ENCODE measurements at places on chromosomes 5 and 9. TPM values are rescaled to one million over a fixed set of nuclear protein-coding genes. Genes with fewer than 3 reads are reported as not detected.

DNA sequence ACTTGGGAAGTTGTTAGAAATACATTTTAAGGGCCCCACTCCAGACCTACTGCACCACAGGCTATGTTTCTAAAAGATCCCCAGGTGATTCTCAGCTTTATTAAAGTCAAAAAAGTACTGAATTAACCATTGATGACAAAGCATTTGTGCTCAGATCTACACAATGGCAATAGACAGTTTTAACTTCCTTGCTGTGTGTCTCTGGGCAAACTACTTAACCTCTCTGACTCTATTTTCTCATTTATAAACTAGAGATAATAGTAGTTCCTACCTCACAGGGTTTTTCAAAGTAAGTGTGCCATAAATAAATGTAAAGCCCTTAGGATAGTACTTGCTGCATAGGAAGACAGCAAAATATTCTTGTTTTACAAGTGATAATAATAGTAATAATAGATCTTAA lies 66.3 kb downstream of the LIX1 start:
- no peaks in the 10 kb centered on the region for H3K36me3 ChIP-seq
- no peak overlapping the region for H3K4me3 ChIP-seq
- no peak overlapping the region for H3K27ac ChIP-seq
- no peaks in the 10 kb centered on the region for H3K4me1 ChIP-seq
- no peaks in the 10 kb centered on the region for H3K27me3 ChIP-seq
- no peak for DNase-seq

DNA sequence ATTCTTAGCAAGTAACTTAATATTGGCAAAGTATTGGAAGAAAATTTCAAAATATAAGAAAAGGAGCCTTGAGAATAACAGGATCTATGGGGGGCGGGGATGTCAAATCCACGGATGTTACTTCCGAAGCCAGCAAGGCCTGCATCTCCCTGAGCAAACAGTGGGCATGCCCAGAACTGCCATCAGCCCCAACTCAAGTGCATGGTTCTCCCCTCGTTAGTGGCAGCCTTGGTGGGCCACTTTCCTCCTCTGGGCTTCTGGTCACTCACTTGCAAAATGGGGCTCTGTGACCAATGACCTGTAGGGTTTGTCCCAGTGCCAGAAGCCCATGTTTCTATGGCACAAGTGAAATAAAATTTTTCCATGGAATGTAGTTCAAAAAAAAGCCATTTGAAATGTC lies 27.2 kb upstream of the MED10 start:
- no peak for DNase-seq
- no peak overlapping the region for H3K27ac ChIP-seq
- H3K4me1 ChIP-seq, result no peaks in the 10 kb centered on the region
- H3K4me3 ChIP-seq, result no peak overlapping the region
- H3K36me3 ChIP-seq, result no peaks in the 10 kb centered on the region

DNA sequence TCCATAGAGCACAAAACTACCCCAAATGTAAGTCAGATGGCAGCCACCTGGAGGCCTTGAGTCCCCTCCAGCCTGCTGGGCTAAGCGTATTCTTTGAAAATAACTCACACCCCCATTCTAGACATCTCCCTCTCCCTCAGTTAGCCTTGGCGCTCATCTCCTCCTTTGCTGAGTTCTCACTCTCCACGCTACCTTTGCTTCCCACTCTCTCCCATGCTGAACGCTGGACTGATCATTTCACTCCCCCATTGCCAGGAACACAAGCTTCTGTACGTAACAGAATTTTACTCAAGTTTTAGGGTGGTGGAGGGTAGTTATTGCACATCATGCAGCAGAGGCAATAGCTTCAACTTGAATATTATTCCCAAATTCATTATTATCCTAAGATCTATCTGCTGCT lies 47.5 kb upstream of the HRH2 start:
- H3K4me1 ChIP-seq, result no peaks in the 10 kb centered on the region
- no peak overlapping the region for H3K27ac ChIP-seq
- DNase-seq, result no peak
- H3K4me3 ChIP-seq, result no peak overlapping the region

The RASGRF2 gene
- total RNA-seq, result 6.7 TPM

The MSMP gene
- not detected for total RNA-seq

GRCh38 chr9:82152181-82152580 lies 163.6 kb downstream of the SPATA31D1 start:
- H3K4me1 ChIP-seq, result peaks cover 3% of the 10 kb centered on the region
- DNase-seq, result no peak
- no peak overlapping the region for H3K4me3 ChIP-seq
- H3K27ac ChIP-seq, result no peak overlapping the region

DNA sequence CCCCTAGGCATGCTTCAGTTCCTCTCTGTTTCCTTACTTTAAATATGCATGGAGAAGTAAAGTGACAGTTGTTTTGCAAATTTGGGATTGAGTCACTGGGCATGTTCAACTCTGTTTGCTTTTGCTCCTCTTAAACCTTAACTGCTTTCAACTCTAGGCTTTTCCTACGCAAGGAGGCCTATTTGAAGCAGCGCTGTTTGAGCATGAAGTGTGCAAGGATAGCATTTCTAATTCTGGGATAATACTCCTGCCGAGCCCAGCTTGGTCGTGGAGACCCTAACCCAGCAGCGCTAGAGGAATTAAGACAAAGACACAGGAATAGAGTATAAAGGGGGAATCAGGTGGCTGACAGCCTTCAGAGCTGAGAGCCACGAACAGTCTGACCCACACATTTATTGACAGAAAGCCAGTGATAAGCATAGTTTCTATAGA lies 803.4 kb upstream of the CDH10 start:
- no peaks in the 10 kb centered on the region for H3K4me1 ChIP-seq
- H3K36me3 ChIP-seq, result no peaks in the 10 kb centered on the region
- no peak overlapping the region for H3K4me3 ChIP-seq

DNA sequence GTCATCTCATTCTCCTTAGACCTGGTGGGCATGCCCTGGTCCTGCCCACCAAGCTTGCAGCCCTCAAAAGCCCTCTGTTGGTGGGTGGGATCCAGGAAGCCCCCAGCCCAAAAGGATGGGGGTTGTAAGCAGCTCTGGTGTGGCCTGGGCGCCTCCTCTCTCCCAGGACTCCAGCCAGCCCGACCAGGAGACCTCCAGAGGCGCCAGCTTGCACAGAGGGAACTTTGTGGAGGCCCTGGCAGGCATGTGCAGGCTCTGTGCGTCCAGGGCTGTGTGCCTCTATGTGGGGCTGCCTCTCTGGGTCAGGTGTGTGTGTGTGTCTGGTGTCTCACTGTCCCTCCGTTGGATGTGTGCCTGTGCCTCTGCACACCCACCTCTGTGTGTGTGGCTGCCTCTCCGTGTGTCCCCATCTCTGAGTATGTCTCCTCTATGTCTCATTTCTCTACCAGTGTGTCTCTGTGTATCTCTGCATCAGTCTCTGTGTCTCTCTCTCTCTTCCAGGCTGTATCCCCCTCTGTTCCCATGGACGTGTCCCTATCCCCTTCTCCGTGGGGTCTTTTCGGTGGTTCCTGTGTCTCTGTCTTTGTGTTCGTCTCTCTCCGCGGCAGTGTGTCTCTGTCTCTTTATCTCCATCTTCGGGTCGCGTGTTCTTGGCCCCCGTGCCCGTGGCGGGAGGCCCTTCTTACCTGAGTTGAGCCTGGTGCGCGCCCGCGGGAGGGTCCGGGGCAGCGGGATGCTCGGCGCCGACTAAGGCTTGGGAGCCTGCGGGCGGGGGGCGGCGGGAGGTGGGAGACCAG lies 501 bp downstream of the ENHO start:
- H3K27me3 ChIP-seq, result no peaks in the 10 kb centered on the region
- H3K4me3 ChIP-seq, result peak overlapping the region; percentile 62

The C5orf46 gene
- not detected for total RNA-seq

- no peaks in the 10 kb centered on the region for H3K27me3 ChIP-seq
- DNase-seq, result no peak
- no peak overlapping the region for H3K27ac ChIP-seq
- peaks cover 17% of the 10 kb centered on the region for H3K4me1 ChIP-seq
These were observed 47.2 kb upstream of the LPCAT1 start for GRCh38 chr5:1570975-1571374.

The GRM6 gene
- not detected for total RNA-seq

- H3K4me3 ChIP-seq, result no peak overlapping the region
- DNase-seq, result no peak
- no peaks in the 10 kb centered on the region for H3K36me3 ChIP-seq
- H3K4me1 ChIP-seq, result peaks cover 22% of the 10 kb centered on the region
- no peaks in the 10 kb centered on the region for H3K27me3 ChIP-seq
These were observed 198.8 kb downstream of the NR3C1 start for GRCh38 chr5:143204474-143205246.

- no peaks in the 10 kb centered on the region for H3K27me3 ChIP-seq
- no peaks in the 10 kb centered on the region for H3K36me3 ChIP-seq
- peaks cover 45% of the 10 kb centered on the region for H3K4me1 ChIP-seq
- peak overlapping the region; percentile 89 for H3K4me3 ChIP-seq
- no peak overlapping the region for H3K27ac ChIP-seq
- no peak for DNase-seq
These were observed 1.7 kb downstream of the FKBP15 start for GRCh38 chr9:113219186-113219936.

DNA sequence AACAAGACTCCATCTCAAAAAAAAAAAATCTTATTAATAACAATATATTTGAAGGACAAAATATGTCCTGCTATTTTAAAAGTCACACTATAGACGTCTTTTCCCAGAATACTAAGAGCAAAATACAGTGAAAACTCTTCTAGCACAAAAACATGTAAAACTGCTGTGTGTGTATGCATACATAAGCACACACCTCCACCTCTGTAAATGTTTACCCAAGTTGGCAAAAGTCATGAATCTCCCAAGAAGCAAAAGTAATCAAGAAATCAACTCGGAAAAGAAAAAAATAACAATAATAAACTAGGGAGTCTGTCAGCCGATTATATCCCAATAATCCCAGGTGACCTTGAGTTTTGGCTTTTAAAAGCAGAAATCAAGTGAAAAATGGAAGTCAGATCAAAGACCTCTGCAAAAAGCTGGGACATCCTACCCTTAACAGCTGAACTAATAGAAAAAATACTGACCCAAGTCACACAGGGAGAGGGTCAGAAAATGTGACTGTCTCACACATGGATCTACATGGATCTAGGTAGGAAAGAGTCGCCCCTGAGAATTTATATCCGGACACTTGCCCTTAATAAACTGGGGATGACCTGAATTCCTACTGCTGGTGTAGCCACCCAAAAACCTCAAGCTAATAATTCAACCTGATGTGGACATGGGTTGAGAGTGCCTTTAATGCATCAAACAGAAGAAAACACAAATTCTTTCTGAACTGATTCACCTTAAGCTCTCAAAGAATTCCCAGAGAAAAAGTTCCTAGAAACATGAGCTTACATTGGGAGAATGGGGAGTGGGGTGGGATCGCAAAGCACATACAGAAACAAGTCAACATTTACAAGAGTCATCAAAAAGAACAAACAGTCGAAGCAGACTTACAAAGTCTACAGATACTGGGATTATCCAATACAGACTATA lies 29.9 kb downstream of the LPAR1 start:
- no peaks in the 10 kb centered on the region for H3K27me3 ChIP-seq
- DNase-seq, result no peak
- H3K27ac ChIP-seq, result no peak overlapping the region
- H3K36me3 ChIP-seq, result no peaks in the 10 kb centered on the region
- H3K4me1 ChIP-seq, result no peaks in the 10 kb centered on the region

DNA sequence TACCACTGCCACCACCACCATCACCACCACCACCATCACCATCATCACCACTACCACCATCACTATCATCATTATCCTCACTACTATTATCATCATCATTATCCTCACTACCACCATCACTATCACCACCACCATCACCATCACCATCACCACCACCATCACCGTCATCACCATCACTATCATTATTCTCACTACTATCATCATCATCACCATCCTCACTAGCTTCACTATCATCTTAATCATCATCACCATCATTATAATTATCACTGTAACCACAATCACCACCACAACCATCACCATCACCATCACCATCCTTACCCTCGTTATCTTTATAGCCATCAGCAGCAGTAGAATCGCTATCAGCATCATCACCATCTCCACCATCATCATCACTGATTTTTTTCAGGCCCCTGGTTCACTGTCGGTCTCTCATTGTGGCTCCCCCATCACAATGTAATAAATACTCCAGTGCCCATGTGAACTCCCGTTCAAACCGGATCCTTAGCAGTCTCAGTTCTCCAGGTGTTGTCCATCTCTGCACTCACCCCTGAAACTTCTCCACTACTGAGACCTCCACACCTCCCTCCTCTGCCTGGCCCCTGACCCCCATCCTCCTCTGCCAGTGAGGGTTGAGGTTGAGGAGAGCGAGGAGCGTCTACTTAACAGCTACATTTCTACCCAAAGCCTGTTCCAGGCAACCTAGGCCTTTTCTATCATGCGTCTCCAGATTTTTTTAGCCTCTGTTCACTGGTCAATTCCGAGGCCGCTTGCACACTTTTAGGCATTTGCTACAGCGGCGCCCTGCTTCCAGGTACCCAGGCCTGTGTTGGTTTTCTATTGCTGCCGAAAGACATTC lies 238.2 kb downstream of the PBX3 start:
- no peaks in the 10 kb centered on the region for H3K27me3 ChIP-seq
- H3K36me3 ChIP-seq, result no peaks in the 10 kb centered on the region
- no peaks in the 10 kb centered on the region for H3K4me1 ChIP-seq
- H3K4me3 ChIP-seq, result no peak overlapping the region
- no peak overlapping the region for H3K27ac ChIP-seq
- DNase-seq, result no peak

- no peak within 1 kb of the TSS for H3K27ac ChIP-seq
- no peak within 1 kb of the TSS for H3K4me3 ChIP-seq
- H3K36me3 ChIP-seq, result no peaks in the 10 kb centered on the region
- H3K27me3 ChIP-seq, result no peaks in the 10 kb centered on the region
- DNase-seq, result no peak
- H3K4me1 ChIP-seq, result no peaks in the 10 kb centered on the region
These were observed at the start of gene TAL2 for GRCh38 chr9:105662184-105663104. TSS of gene TAL2 (plus strand) at chr9:105662457. CDS start at chr9:105662497, 40 bp downstream.

The SLC36A3 gene
- total RNA-seq, result not detected

The NIPAL4 gene
- 2.4 TPM for total RNA-seq

- no peaks in the 10 kb centered on the region for H3K36me3 ChIP-seq
- DNase-seq, result no peak
- peak overlapping the region; percentile 22 for H3K4me3 ChIP-seq
These were observed 3.5 kb downstream of the NRARP start for GRCh38 chr9:137298401-137299202.

DNA sequence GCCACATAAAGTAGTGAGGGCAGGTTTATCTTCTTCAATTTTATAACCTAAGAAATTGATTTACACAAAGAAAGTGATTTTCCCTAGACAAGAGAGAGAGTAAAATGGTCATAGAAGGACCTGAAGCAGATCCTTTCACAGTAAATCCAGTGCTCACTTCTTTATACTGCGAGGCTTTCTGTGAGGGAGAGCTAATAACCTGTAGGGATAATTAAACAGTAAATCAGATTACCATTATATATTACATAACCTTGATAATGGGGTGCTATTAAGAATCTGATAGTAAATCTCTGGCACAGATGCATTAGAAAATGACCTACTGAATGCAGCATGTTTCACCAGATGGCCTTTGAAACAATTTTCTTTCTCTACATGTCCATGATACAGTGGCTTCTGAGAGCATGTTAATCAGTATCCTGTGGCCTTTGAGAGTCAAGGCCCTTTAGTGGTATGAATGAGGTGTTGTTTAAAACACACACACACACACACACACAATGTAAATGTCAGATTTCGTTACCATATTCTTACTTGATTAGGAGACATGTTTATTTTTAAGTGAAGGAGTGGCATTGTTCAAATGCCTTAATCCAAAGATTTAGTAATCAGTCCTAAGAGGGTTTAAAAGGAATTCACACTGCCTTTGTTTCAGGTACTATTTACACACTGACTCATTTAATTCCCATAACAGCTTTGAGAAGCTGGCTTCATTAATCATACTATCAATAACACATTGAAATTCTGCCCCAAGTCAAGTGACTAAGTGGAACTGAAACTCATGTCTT lies 124.7 kb downstream of the ALDH1A1 start:
- H3K4me3 ChIP-seq, result no peak overlapping the region
- no peak for DNase-seq
- no peaks in the 10 kb centered on the region for H3K27me3 ChIP-seq
- H3K36me3 ChIP-seq, result no peaks in the 10 kb centered on the region

The FBXO10 gene
- 5.5 TPM for total RNA-seq
